ENCODE measurements at places on chromosomes 11 and 22. TPM values are rescaled to one million over a fixed set of nuclear protein-coding genes. Genes with fewer than 3 reads are reported as not detected.

RCOR2 gene
- not detected for total RNA-seq

PDXP gene
- 3.0 TPM for total RNA-seq

MYO7A gene
- 1.7 TPM for total RNA-seq

ZMAT5 gene
- total RNA-seq = 14.2 TPM

NRGN gene
- 614 TPM for total RNA-seq

SLC22A9 gene
- not detected for total RNA-seq

RFPL3 gene
- total RNA-seq = not detected

CELSR1 gene
- total RNA-seq = 3.0 TPM

- DNase-seq = no peak
Observed at GRCh38 chr22:19097518-19097917, 24.7 kb downstream of the DGCR2 start.

DNA sequence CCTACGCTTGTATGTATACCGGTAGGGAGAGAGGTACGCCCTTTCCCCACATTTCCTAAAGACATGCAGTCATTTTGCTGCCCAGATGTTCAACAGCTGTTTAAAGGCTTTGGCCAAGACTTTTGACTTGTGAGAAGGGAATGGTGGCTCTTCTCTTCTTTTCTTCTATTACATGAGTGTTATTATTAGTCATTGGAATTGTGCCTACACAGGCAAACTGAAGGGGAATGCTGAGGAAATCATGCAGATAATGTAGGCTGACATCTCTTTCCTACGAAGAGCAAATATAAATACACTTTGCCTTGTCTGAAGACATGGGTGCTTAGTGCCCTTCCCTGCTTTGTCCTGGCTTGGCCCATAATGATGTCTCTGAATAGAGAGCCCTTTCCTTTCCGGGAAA is 194.3 kb upstream of the NARS2 start:
- DNase-seq = no peak

DNA sequence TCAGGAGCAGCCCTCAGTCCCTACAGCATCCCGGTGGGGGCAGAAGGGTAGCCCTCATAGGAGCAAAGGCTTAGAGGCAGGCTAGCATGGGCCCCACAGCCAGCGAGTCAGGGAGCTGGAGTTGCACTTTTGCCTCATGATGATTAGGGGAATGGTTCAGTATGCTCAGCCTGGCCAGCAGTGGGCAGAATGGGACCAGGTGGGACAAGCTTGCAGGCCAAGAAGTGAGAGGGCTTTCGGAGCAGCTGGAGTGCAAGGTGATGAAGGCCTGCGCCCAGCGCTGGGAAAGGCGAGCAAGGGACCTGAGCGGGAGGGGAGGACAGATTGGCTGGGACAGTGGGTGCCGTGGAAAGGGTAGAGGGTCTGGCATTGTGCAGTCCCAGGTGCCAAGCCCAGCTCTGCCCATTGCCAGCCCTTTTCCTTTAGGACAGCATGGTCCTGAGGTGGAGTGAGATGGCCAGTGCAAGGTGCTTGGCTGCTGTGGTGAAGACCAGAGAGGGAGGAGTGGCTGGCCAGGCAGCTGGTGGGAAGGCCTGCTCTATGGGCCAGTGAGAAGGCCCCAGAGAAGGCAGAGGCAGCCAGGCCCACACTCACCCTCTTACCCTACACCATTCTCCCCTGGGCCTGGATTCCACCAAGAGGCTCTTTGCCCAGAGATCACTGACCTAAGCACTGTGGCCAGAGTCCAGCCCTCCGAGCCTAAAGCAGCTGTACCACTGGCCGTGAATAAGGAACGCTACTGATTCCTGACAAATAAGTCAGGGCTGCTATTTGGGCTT is 47.9 kb upstream of the SUSD2 start:
- no peak for DNase-seq

DNA sequence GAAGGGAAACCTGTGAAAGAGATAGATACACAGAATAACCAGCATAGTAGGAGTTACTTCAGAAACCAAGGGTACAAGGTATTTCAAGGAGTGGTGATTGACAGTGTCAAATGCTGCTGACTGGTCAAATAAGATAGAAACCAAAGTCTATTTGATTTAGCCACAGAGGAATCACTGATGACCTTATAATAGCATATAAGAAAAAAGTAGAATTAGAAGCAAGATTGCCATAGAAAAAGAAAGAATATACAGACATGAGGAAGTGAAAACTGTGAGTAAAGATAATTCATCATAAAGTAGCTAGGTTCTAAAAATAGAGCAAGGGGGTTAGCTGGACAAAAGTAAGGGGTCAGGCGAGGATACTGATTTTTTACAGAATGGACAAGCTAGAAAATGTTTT is 14.2 kb downstream of the ZBTB44 start:
- no peak for DNase-seq

DNA sequence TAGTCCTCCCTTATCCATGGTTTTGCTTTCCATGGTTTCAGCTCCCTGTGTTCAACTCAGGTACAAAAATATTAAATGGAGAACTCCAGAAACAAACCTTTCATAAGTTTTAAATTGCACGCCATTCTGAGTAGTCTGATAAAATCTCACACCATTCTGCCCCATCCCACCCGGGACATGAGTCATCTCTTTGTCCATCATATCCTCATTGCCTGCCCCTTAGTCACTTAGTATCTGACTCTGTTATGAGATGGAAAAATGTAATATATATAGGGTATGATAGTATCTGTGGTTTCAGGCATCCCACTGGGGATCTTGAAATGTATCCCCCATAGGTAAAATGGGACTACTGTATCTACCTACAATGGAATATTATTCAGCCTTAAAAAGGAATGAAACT is 35.5 kb upstream of the FGF3 start:
- DNase-seq = no peak

GRCh38 chr22:20653795-20654342 is 120.0 kb upstream of the SERPIND1 start:
- no peak for DNase-seq

DNA sequence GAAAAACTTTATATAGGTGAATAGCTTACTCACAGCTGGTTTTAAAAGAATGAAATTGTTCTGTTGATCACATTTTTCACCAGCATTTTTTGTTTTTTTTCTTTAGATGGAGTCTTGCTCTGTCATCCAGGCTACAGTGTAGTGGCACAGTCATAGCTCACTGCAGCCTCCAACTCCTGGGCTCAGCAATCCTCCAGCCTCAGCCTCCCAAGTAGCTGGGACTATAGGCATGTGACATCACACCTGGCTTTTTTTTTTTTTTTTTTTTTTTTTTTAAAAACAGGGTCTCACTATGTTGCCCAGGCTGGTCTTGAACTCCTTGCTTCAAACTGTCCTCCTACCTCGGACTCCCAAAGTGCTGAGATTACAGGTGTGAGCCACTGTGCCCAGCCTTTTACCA is 3.6 kb downstream of the PACS1 start:
- no peak for DNase-seq

GRCh38 chr22:39706376-39707140 is 136.0 kb downstream of the CACNA1I start:
- no peak for DNase-seq

DNA sequence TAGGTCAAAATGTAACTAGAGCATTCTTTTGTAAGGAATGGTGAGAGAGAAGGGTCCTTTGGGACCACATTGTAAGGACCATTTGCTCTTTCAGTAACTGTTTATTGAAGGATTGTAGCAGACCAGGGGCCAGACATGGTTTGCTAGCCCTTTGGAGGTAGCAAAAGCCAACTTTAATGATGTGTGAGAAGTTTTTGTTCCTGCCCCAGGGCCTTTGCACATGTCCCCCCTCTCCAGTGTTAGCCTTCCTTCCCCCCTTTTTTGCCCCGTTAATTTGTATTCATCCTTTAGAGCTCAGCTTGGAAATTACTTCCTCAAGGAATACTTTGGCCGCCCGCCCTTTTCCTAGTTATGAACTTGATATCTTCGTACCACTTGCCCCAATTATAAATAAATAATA is 9.0 kb downstream of the LIMK2 start:
- no peak for DNase-seq

Measured in T-helper 17 cell (primary cell).